ENCODE measurements at places on chromosomes 6 and 20. TPM values are rescaled to one million over a fixed set of nuclear protein-coding genes. Genes with fewer than 3 reads are reported as not detected.

NKX2-2 gene
- not detected for total RNA-seq

ATP6V1G2 gene
- total RNA-seq: 1.0 TPM

PPIL4 gene
- total RNA-seq: 59.0 TPM

TCP11 gene
- total RNA-seq: 0.60 TPM

C6orf132 gene
- total RNA-seq: 16.3 TPM

PRL gene
- total RNA-seq: not detected

IL20RA gene
- not detected for total RNA-seq

ADGRB3 gene
- under 0.01 TPM for total RNA-seq

MATN4 gene
- not detected for total RNA-seq

STMND1 gene
- not detected for total RNA-seq

SCUBE3 gene
- 0.17 TPM for total RNA-seq

SNX14 gene
- 213 TPM for total RNA-seq

Measured in renal cortical epithelial cell (primary cell).